ENCODE measurements at places on chromosomes 4 and X.

DNA sequence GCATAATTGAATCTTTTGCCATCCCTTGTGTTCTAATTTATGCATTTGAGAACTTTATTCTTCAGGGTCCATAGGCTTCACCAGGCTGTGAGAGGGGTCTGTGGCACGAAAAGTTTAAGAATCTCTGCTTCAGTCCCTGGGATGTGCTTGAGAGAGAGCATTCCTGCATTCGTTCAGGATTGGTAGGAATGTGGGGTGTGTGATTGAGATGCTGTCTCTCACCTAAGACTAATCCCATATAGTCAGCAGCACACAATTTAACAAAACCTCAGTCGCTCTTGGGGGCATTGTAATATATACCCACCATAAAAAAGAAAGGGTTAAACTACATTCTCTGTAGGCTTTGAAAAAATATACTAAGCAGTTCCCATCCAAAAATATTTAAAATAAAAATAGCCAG lies 41.7 kb downstream of the PTTG2 start:
- no peak for DNase-seq

GRCh38 chrX:68461093-68461492 lies 27.8 kb upstream of the OPHN1 start:
- no peak for DNase-seq

DNA sequence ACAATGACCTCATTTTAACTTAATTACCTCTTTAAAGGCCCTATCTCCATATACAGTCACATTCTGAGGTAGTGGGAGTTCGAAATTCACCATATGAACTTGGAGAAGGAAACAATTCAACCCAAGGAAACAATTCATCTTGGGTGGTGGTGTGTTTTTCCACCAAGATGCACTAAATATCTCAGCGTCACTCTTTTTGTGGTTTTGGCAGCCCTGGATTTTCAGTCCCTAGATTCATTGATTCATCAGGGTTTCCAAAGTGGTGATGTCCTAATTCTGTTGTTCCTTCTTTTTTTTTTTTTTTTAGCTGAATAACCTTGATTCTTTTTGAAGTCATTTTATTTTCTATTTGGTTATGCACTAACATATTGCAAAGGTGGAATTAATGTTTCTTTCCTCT lies 162.6 kb upstream of the RAPGEF2 start:
- DNase-seq: no peak

DNA sequence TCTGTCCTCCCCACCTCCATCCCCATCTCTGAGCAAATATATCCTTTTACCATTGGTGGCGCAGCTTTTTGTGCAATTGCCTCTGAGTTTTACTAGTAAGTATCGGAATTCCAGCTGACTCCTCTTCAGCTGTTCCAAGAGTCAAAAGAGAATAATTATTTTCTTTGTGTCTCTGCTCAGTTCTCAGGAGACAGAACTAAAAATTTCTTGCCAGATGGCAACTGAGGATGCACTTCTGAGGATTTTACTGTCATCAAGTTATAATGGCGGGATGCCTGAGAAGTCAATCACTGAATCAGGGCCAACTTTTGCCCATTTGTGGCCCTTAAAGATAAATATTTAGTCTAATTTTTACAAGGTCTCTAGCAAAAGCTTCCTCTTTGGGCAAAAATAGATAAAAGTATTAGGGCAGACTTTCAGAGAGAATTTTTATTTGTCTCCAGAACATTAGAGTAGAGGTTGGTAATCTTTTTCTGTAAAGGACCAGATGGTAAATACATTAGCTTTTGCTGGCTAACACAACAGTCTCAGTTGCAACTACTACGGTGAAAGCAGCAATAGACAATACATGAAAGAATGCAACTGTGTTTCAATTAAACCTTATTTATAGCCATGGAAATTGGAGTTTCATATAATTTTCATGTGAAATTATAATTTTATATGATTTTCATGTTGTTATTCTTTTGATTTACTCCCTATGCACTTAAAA lies 15.6 kb upstream of the ADGRA3 start:
- no peak for DNase-seq

- DNase-seq: no peak
These were observed 55.9 kb upstream of the KDR start for GRCh38 chr4:55181010-55182005.

DNA sequence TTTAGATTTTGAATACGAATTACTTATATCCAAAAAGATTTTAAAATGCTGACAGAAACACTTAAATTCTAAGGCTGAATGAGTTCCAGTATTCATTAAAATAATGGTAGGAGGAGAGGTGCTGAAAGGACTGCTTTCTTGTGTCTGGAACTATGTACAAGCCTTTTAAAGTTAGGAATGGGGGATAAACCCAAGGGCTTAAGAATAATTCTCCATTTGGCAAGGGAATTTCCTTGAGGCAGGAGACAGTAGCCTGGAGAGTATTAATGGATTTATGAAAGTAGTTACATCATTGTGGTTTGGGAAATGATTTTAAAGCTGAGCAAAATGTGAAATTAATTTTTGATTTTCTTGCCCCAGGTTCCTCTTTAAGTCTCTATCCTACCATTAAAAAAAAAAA lies 266.5 kb upstream of the KCNIP4 start:
- no peak for DNase-seq

DNA sequence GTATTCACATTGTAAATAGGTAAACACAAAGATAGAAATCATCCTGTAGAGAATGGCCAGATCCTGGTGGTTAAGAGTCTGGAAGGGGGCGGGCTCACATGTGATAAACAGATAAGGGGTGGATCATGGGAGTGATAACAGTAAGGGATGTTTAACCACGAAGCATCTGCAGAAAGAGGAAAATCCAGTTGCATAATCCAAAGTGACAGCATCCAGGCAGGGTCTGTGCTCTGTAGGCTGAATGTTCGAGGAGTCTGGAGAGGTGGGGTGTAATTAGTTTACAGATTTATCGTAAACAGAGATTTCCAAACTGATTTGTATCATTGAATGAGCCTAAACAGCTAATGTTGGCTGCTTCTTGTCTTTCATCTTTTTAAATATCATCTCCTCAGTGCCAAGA lies 1009.8 kb upstream of the SLIT2 start:
- DNase-seq: no peak

GRCh38 chrX:15838017-15838416 lies 16.6 kb downstream of the AP1S2 start:
- no peak for DNase-seq

GRCh38 chrX:148867596-148867995 lies 367.2 kb downstream of the AFF2 start:
- DNase-seq: no peak

DNA sequence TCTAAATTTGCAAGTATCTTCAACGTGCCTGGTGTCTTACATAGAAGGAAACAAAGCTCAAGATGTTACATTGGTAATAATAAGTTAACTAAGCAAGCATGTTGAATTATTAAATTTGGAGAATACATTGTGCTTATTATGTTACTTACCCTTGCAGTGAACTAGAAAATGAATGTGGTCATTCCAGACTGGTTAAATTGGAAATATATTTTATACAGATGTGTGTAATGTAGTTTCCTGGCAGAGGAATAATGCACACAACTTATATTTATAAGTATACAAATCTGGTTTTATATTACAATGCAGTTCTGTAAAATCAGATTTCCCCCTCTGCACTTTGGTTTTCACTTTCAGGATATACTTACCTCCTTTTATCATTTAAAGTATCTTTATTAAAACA lies 159.9 kb upstream of the SLIT2 start:
- no peak for DNase-seq

DNA sequence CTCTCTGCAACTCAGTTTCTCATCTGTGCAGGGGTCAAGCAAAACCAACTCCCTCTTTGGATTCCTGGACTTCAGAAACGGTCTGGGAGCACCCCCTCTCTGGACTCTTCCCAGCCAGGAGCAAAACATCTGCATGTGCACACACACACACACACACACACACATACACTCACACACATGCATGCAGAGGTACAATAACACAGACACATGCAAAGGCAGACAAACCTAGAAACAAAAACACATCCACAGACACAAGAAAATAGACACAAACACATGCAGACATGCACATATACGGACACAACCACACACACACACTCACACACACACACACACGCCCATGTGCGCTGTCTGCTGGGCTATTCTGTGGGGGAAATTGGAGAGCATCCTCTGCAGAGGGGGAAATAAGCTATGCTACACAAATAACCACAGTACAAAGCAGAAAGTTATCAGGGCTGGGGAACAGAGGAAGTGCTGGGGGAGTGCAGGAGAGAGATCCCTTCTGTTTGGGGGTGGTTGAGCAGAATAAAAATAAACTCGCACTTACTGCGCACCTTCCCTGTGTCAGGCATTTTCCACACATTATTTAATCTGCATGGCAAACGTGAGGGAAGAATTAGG lies 19.9 kb downstream of the IQSEC2 start:
- DNase-seq: no peak

DNA sequence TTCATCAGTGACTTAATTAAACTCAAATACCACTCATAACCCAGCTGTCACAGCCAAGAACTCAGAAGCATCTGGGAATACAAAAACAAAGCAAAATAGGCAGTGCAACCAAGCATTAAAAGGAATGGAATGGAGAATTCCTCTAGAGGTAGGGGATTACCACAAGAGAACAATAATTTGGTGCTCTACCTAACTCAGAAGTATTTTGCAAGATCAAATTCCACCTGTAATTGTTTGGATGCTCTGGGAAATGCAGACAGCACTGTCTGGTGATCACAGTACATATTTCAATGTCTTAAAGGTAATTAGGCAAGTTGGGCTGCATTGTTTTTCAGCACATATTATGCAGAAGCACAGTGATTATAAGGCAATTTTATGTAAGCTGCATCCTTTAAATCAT lies 547.5 kb downstream of the TRAM1L1 start:
- no peak for DNase-seq

DNA sequence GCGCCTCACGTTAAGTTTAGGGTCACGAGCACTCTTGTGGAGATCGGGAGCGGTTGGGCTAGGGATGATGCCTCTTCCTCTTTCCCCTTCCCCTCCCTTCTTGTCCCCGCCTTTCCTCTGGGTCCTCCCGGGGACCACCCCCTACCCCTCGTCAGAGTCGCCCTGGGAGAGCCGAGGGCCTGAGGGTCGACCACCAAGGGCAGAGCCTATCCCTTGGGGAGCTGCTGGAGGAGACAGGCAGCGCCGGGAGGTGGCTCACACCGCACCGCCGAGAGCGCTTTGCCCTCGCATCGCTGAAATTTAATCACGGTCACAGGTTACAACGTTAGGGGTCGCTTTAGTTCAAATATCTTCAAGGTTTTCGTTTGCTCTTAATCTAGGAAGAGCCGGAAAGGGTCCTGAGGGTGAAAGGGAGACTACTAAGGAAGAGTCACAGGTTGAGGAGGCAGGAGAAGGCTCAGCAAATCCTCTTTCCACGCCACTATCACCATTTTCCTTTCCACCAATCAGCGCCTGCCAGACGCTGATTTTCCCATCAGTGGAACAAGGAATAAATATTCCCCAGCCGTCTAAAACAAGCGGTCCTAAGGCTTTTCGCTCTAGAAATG lies 528 bp upstream of the SNCA start:
- DNase-seq: no peak

GRCh38 chr4:181307824-181308223 lies 935.4 kb upstream of the TENM3 start:
- no peak for DNase-seq

DNA sequence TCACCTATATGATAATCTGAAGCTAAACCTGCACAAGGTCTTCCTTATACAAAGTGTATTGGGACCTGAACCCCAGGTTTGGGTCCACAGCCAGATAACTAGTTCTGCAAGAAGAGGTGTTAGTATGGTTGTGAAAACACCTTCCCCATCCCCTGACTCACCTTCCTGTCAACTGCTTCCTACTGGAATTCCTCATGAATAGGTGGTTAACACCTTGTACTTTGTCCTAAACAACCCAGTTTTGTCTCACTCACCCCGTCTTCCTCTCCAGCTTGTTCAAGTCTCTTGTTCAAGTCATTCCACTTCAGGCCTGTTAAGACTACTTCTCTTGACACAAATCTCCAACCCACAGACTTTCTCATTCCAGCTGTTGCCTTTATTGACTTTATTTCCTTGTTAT lies 45.5 kb downstream of the CCNG2 start:
- DNase-seq: no peak

GRCh38 chrX:54444752-54445151 lies 4.5 kb downstream of the TSR2 start:
- no peak for DNase-seq

DNA sequence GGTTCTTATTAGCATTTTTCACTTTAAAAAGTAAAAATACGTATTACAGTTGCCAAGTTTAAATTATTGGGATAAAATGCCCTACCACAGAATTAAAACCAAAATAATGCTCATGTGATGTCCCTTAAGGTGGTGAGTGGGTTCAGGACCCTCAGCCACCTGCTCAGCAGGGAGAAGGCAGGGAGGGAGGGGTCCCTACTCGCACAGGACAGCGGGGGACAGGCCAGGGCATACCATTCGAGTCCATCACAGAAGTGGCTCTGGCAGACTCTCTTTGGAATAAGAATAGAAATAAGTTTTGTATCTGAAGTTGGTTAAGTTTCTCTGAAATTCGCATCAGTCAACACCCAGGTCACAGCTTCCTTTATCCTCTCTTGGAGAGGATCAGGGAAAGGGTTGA lies 37.7 kb downstream of the NOP14 start:
- no peak for DNase-seq

DNA sequence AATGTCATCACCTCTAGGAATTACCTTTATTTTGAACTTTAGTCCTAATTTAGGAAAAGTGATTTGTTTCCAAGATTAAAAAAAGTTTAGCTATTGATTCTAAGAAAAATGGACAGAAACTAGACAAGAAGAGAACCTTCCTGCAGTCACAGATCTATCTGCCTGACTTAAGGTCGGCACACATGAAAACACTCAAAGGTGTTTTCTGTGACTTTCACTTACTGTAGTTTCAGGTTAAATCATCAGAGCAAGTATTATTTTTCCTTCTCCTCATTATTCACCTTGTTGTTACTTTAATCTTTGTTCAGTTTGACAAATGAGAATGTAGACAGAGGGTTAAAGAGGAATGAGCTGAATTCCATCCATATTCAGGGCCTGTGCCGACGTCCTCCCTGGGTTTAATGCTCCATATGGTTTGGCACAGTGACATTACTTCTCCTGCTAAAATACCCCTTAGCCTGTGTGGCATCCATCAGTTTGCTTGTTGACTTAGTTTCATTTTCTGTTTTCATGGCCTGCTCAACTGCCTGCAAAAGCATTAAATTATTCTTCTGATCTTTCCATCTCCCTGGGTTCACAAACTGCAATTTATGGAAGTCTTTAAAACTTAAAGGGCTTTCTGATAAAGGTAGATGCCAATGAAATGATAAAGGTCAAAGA lies 352.7 kb downstream of the NKX6-1 start:
- no peak for DNase-seq

GRCh38 chr4:177321647-177322046 lies 12.0 kb downstream of the NEIL3 start:
- no peak for DNase-seq

- DNase-seq: no peak
These were observed 77.9 kb downstream of the EGF start for GRCh38 chr4:109990261-109991257.

GRCh38 chrX:101429934-101430333 lies 21.9 kb downstream of the HNRNPH2 start:
- no peak for DNase-seq

DNA sequence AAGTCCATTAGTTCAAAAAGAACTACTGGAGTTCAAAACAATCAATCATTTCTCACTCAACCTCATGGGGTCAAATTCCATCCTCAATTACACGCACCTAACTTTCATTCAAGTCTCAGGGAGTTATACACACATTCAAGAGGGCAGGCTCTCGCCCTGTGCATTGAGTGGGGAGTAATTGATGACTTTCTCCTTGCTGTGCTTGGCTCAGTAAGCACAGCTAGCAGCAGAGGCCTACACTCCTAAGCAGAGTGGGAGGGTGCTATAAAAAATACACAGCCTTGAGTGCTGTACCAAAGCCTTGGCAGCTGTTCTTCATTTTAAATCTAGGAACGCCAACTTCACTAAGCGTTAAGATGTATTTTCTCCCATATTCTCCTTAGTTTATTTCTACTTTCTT lies 958.3 kb upstream of the ADGRL3 start:
- no peak for DNase-seq
